Stimulated activated effector memory CD8-positive, alpha-beta T cell treated with anti-CD3 and anti-CD28 coated beads, Interleukin-12 subunit alpha, Interleukin-12 subunit beta, amount 100 ng/mL, for 72 hours (primary cell): ENCODE measurements at places on chromosomes 3 and 15.

DNA sequence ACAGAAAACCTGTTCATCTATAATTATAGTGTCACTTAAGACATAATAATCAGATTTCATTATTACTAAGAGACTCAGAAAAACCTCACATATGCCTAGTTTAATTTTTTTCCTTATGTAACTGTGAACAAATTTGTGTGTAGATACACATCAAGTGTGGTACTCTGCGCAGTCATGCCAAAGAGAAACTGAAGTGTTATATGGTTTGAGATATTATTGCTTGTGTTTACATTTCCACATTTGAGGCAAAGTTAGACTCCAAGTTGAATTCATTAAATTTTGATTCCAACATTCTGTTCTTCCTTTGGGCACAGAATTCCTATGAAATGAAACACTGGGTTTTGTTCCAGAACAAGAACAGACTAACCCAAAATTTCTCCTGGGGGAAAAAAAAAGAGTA, 2.2 kb downstream of the MBNL1 start:
- no peak for DNase-seq

GRCh38 chr15:82810890-82811426, 1.5 kb downstream of the WHAMM start:
- DNase-seq, result peak; percentile 10

DNA sequence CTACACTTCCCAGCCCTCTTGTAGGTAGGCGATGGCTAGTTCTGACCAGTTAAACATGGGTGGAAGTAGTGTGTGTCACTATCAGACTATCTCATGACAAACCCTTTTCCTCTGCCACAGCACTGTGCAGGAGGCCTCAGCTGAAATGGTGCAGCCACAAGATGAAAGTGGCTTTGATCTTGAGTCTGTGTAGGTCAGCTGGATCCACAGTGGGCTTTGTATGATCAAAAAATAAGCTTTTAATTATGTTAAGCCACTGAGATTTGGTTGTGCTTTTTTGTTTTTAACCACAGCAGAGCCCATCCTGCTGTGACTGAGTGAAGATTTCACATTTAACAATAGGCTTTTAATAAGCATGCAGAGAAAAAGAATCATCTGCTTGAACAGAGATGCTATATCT, 19.7 kb downstream of the RCN2 start:
- no peak for DNase-seq

- no peak for DNase-seq
These were observed 24.8 kb downstream of the RBP1 start for GRCh38 chr3:139514741-139515140.

- DNase-seq, result peak; percentile 10
These were observed 916 bp downstream of the IL17RD start for GRCh38 chr3:57164217-57164656.

DNA sequence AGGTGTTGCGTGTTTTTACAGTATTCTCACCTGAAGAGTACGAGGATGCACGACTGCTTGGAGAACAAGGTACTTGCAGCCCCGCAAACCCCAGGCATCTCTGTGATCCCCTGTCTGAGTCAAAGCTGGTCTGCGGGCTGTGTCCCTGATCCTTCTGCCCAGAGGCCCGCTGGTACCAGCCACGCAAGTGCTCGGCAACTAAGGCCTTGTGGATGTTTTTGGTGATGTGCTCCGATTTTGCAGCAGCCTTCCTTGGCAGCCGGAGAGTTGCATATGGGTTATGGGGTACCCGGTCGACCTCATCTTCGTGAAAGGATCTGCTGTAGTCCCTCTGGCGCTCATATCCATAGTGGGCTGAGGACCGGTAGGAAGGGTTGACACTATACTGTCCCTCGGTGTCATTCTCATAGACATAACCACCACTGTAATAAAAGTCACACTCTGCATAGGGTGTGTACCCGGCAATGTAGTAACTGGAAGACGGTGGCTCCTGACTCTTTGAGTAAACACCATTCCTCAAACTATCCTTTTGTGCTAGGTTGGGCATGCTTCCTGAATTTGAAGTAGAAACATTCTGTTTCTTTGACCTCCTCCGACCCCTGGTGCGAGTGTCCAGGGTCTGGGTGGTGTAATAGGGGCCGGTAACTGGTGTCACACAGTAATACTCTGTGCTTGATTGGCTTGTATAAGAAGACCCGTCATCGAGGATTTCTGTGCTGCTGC, 58.6 kb upstream of the LMOD3 start:
- DNase-seq, result no peak

- DNase-seq, result no peak
These were observed 41.5 kb downstream of the MGLL start for GRCh38 chr3:127780536-127781400.

DNA sequence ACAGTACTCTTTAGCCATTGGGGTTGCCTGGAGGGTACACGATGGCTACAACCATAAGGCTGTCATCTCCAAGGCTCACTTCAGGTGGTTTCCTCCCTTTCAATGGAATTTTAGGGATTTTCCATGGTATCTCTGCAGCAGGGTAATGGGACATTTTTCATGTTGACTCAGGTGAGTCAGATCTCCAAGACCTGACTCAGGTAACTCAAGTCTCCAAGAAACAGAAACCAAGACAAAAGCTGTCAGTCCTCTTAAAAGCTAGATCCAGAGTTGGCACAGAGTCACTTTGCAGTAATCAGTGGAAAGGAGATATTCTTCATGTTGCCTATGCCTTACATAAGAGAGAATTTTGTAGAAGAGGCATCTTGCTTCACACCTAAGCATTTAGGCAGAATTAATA, 375.8 kb upstream of the ARPP21 start:
- DNase-seq, result no peak

GRCh38 chr15:65286069-65286703, 497 bp downstream of the PARP16 start:
- DNase-seq, result no peak

DNA sequence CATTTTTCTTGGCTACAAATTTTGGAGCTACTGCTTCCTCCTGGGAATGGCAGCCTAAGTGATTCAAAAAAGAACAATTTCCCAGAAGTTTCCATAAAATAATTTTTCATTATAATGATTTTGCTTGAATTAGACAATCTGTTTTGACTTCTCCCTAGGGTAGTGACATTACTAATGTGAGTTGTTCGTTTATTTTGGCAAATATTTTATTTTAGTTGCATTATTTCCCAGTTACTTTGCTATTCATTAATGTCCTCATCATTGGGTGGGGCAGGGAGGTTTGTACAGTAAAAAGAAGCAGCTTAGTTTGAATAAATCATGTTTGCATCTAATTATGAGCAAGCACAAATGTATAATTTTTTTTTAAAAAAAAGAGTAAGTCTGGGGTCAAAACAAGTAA, 686.6 kb downstream of the ROBO2 start:
- DNase-seq, result no peak

- no peak for DNase-seq
These were observed 38.7 kb upstream of the ATOSA start for GRCh38 chr15:52717924-52718323.

- DNase-seq, result no peak
These were observed 139.1 kb upstream of the LRIG1 start for GRCh38 chr3:66639809-66640356.

GRCh38 chr3:66428733-66429132, 72.1 kb downstream of the LRIG1 start:
- DNase-seq, result no peak

- no peak for DNase-seq
These were observed 338.7 kb upstream of the IL12A start for GRCh38 chr3:159649951-159650350.
